Activated CD4-positive, alpha-beta T cell treated with anti-CD3 and anti-CD28 coated beads, Interleukin-2, amount 10 ng/mL, durations not matched to agents 24 days and 14 days (primary cell): ENCODE measurements at places on chromosomes 3 and 15. TPM values are rescaled to one million over a fixed set of nuclear protein-coding genes. Genes with fewer than 3 reads are reported as not detected.

GRCh38 chr15:58758141-58758540 is 8.6 kb upstream of the ADAM10 start:
- DNase-seq: no peak

Gene KBTBD12
- total RNA-seq: not detected in 2 replicates

- DNase-seq: no peak
Observed at GRCh38 chr15:79960502-79961212, 10.3 kb downstream of the BCL2A1 start.

DNA sequence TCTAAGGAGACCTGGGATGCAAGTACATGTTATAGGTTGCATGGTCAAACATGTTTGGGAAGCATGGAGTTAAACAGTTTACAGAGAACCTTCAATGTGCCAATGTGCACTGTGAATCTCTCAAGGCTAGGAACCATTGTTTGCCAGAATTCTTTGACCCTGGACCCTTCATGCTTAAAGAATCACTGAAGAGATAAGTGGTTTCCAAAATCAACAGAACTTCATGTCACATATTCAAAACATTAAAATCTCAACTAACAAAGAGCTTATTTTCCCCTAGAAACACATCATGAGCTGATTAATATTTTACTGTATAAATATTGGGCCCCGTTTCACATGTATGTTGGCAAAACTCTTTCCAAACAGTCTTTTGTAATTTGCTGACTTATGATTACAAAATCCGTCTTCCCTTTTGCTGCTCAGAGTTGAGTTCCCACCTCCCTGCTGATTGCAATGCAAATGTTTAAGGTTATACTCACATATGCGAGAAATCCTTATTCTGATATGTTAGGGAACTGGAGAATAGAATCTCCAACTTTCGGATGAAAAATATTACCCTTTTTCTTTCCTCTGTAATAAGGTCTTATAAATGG is 380.2 kb downstream of the DIPK2A start:
- no peak for DNase-seq

Gene GANC
- total RNA-seq: 15.0 and 17.6 TPM in 2 replicates

Gene PROK2
- not detected in 2 replicates for total RNA-seq

DNA sequence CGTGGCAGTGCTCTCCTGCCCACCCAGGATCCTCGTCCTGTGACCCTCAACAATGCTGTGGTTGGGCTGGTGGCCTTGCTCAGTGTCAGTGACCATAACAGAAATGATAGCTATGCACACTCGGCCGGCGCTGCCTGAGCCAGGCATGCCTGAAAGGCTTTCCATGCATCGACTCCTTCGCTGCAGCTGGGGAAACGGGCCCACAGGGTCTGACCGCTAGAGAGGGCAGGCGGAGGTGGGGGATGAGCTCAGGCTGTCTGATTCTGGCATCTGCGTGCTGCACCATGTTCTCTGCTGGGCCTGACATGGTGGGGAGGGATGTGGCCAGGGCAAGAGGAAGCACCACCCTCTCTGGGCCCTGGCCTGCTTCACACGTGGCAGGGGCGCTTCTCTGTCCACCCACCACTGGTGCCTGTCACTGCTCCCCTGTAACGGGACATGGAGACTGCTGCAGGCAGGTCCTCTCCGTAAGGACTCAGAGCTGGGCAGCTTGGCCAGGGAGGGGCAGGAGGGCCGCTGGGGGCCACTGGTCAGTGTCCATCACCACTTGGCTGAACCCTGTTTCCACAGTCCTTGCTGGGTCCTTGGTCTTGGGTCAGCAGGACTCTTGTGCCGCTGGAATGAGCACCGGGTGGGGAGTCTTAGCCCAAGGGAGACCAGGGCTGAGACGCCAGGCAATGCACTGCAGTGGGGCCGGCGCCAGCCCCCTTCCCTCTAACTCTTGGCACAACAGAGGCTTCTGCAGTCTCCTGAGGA is 64.1 kb upstream of the RPL32 start:
- no peak for DNase-seq

- no peak for DNase-seq
Observed at GRCh38 chr3:163139600-163139999, 1643.0 kb downstream of the OTOL1 start.

DNA sequence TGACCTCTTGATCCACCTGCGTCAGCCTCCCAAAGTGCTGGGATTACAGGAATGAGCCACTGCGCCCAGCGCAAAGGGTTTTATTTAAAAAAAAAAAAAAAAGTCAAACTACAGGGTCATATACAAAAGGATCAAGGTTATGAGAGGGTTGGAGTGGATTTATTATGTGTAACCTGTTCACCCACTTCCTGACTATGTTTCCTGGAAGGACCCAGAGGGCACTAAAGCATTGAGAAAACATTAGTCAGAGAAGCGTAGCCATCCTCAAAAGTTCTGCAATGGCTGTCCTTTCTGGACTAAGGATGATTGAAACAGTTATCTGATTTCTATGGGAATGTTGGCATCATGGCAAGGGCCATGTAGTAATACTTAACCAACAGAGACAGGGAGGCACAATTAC is 7.3 kb upstream of the SCAPER start:
- no peak for DNase-seq

Gene BCL2A1
- 110 and 111 TPM in 2 replicates for total RNA-seq

Gene GLT8D1
- 38.7 and 39.0 TPM in 2 replicates for total RNA-seq

DNA sequence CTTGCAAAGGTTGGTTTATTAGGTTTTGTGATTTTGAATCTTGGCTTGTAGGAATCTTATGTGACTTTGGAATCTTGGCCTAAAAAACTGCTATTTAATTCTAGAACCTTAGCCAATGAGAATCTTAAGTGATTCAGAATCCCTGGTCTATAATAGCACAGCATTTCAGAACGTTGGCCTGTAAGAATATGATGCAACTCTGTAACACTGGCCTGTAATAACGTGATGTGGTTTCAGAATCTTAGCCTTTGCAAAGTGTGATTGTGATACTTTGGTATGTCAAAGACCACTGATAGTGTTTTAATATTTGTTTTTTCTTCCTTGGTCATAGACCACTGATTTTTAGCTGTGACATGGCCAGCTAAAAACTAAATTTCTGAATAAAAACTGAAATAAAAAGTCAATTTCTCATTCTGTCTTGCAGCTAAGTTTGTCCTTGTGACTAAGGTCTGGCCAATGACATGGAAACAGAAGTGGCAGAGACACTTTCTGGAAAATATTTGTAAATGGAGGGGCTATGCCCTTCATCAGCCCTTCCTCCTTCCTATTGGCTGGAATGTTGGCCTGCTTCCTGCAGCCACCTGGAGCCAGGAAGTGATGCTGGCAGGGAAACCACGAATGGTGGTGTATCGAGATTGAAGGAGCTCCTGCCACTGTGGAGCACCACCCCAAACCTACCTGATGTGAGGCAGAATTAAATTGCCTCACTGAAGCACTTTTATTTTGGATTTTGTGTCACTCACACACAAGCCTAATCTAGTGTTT is 42.3 kb upstream of the CORO2B start:
- DNase-seq: no peak

DNA sequence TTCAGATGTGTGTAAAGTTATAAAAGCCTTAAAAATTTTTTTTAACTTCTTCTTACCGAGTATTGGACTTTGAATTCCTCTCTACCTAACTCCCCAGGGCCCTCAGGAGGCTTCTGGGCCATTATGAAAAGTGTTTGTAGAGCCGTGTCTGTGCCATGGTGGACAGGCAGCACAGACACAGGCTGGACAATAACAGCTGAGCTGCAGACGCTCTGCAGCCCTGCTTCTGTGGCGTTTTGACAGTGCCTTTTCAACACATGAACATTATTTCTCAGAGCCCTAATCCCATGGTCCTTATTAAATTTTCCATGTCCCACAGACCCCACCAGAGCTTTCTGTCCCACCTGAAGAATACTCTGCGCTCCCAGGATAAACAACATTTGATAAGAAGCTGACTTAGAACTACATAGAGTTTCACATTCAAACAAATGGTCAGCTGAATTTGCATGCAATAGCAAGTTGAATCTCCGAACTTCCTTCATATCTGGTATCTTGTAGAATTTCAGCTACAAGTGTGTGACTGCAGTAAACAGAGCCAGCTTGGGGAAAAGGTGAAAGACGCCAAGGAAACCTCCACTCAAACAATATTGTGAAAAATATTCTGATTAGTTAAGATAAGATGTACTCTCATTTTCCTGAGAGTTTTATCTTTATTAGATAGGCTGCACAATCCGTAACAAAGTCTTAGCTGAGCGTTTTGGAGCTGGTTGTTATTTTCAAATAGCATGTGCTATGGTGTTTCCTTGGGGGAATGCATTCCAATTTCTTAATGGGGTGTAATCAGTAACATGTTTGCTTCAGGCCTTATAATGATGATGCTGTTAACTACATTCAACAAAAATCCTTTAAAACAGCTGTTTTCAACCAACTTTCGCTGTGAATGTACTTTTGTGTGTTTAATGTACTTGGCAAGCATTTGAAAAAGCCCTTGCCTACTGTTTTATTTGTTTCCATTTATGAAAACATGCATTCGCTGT is 378.2 kb downstream of the MECOM start:
- DNase-seq: no peak

GRCh38 chr3:45537616-45537969 is 57.0 kb upstream of the LIMD1 start:
- no peak for DNase-seq

DNA sequence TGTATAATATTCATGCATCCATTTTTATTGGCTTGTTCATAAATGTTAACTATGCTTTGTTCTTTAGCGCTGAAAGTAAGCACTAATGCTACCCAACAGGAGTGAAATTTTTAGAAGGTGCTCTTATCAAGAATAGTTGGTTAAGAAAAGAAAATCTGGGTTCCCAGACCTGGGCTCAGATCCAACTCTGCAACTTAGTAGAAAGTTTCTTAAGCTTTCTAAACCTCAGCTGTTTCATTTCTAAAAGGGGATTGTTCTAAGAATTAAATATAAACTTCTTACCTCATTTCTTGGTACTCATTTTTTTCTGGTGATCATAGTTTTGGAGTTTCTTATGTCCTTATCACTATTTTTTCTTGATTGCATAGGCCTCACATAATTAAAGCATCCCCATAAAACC is 12.1 kb downstream of the ARPP21 start:
- DNase-seq: no peak

Gene TMCC1
- 19.2 and 21.0 TPM in 2 replicates for total RNA-seq

Gene DUOXA2
- total RNA-seq: not detected in 2 replicates

- no peak for DNase-seq
Observed at GRCh38 chr15:91231703-91232102, 131.6 kb downstream of the SV2B start.

GRCh38 chr3:194785315-194785714 is 99.6 kb downstream of the FAM43A start:
- no peak for DNase-seq

DNA sequence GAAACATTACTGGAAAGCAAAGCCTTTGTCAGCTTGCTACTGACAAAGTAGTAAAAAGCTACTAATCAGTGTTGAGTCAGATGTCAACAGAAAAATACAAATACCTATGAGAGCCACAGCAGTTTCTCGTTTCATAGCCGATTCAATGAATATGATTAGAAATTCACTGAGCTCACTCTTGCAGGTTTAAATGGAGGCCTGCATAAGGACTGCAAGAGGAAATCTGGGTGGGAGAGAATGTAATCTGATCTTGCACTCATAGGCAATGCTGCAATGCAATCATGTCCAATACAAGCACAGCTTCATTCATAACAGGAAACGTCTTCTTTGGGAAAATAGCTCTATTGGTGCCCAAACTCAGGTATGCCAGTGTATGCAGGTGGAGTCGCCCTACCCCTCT is 608.8 kb downstream of the ROBO2 start:
- no peak for DNase-seq

Gene TGM4
- total RNA-seq: not detected in 2 replicates

- no peak for DNase-seq
Observed at GRCh38 chr3:13292375-13292774, 127.7 kb downstream of the NUP210 start.

DNA sequence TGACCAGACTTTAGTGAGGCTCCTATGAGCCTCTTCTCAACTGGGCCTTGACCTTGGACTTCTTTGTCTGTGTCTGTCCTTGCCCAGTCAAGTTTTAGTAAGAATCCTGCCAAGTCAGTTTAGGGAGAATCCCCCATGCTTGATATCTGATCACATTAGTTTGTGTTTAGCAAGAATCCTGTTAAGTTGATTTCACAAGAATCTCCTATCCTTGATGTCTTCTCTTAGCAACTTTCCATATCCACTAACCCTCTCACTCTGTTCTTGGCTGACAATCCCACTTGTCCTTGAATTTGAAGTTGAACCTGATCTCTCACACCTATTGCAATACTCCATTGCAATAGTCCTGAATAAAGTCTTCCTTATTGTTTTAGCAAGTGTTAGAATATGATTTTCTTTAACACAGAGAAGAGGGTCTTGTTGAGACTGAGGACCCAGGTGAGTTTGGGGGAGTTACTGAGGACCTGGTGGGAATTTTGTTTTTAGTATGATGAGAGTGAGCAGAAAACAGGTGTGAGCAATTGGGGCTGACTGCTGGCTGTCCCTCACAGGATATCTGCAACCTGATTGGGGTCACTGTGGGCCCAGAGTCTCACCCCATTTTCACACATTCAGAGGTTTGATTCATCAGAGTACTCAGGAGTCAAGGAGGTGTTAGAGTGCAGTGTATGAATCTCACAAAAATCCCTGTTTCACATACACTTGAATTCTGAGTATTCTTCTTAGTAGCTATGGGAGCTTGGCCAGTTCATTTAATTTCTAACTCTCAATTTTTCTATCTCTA is 39.9 kb upstream of the TNFAIP8L3 start:
- DNase-seq: no peak

Gene CSK
- 332 and 340 TPM in 2 replicates for total RNA-seq

DNA sequence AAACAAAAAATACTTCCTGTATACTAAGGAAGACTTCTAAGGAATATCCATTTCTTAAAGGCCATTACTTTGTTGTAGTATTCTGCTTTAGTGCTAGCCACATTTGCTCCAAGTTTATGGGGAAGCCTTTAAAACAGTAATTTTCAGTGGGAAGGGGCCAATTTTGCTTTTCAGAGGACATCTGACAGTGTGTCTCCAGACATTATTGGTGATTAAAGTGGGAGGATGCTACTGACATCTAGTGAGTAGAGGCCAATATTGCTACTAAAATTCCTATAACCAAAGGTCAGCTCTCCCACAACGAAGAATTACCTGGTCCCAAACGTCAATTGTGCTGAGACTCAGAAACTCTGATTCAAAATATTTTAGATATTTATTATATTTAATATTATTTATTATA is 24.8 kb downstream of the SLC28A2 start:
- DNase-seq: no peak

Gene MB21D2
- 8.6 and 9.4 TPM in 2 replicates for total RNA-seq

DNA sequence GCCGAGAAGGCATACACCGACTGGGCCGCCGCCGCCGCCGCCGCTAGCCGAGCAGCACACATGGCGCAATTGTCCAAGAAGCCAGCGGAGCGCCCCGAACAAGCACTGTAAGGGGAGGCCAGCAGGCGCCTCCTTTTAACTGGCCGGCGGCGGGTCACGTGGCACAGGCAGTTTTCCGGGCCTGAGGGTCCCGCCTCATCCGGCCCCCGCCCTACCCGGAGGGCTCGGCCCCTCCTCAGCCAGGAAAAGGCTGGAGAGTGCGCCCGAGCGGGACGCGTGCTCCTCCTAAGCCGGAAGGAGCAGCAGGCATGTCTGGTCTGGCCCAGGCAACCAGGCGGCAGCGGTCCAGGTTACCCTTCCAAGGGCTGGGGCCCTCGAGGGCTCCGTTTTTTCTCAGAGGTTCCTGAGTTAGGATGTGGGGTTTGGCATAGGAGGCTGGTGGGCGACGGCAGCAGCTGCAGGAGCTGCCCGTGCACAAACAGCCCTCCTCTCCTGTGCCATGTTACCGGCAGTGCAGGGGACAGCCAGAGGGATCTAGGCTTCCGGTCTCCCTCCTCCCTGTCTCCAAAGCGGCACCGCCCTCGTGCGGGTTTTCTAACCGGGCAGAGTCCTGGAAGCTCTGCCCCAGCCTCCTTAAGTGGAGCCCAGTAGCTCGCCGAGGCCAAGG is at the start of gene GPX1:
Gene GPX1, minus strand, starts transcription at position 137 of the 667 bp plus-strand sequence. Its CDS starts 75 bp downstream, at position 62.
- peak; percentile 96 for DNase-seq
